ENCODE measurements at places on chromosomes 4 and X.

DNA sequence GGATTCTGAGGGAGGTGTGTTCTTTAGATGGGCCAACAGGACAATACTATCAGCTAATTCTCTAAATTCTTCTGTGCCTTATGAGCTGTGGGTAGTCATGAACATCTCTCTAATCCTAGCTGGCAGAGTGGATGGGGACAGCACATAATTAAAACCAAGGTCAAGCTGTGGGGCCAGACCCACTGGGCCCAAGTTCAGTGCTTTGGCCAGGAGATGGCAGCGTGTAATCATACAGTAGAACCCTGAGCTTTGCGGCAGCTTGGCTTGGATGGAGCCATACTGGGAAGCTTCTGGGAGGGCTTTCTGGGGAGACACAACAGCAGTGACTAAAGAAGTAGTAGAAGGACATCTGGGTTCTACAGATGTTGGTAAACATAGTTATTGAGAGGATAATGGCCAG lies 140.3 kb upstream of the CXCL13 start:
- DNase-seq, result no peak

- no peak for DNase-seq
These were observed 307.9 kb downstream of the C4orf33 start for GRCh38 chr4:129403848-129404247.

- DNase-seq, result no peak
These were observed 32.2 kb downstream of the COPS4 start for GRCh38 chr4:83067058-83067639.

DNA sequence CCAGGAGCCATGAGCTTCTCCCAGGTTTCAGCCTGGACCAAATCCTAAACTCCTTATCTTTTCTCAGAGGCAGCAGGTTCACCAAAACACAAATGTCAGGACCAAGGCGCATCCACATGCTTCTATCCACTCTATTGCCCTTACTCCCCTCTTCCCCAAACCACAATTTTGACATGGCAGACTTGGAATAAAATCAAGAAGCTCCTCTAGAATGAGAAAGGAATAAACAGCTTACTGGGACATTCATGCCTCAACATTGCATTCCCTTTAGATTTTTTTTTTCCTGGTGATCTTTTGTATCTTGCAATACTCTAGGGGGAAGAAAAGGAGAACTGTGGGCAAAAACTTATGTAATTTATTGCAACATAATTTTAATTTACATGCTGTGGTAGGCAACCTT lies 119.1 kb downstream of the TSPAN5 start:
- no peak for DNase-seq

DNA sequence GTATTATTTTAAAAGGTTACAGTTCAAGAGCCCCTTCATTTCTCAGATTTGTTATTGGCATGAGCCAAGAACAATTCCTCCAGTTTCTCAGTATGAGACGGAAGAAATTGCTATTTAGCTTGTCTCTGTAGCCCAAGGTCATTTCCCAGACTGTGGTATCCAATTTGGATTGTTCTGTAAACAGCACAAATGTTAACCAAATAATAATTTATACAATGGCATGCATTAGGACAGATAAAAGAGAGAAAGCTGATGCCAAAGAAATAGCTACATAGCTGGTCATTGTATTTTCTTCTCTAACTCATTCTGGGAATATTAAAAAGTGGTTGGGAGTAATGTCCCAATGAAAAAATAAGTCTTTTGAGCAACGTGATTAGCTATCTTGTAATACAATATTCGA lies 134.6 kb upstream of the NPY2R start:
- no peak for DNase-seq

DNA sequence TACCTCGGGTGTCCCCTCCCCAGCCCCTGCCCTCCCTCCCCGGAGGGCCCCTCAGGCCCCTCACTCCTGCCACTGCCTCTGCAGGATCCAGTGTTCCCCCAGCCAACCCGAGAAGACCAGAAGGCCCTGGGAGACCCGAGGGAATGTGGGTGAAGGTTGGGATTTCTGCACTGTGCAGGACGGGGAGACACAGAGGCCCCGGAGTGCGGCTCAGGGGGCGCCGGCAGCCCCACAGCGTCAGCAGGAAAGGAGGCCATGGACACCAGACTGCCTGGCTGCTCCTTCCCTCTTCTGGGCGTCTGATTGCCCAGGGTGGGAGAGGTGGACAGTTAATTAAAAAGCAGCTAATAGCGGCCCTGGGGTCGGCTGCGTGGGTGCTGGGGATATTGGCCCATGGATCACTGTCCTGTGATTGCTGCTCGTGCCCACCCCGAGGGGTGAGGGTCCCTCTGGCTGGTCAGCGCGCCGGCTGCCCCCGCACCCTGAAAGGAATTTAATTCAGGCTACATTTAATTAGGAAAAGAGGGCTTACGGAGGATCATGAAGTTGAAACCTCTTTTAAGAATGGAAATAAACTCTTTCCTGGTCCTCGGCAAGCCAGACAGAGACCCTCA lies 57.8 kb upstream of the NKX1-1 start:
- DNase-seq, result no peak

- no peak for DNase-seq
These were observed 229.6 kb upstream of the PGRMC2 start for GRCh38 chr4:128517096-128517738.

DNA sequence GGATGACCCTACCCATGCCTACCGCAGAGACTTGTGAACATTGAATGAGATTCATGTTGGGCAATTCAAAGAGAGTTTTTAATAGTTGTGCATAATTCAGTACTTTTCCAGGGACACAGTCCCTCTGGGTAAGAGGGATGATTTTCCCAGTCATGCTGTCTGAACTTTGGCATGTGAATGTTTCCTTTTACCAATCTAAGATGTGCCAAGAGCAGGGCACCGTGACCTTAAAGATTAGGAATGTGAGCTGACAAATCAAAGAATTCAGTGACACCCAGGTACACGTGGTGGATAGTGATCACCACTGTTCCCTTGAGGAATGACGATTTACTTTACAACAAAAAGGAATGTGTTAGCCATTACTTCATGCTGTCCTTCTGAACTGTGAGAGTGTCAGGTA lies 515.6 kb downstream of the PPARGC1A start:
- no peak for DNase-seq

- DNase-seq, result no peak
These were observed 454 bp downstream of the BTC start for GRCh38 chr4:74793757-74794381.

- no peak for DNase-seq
These were observed 11.1 kb downstream of the TREX2 start for GRCh38 chrX:153434801-153435200.

DNA sequence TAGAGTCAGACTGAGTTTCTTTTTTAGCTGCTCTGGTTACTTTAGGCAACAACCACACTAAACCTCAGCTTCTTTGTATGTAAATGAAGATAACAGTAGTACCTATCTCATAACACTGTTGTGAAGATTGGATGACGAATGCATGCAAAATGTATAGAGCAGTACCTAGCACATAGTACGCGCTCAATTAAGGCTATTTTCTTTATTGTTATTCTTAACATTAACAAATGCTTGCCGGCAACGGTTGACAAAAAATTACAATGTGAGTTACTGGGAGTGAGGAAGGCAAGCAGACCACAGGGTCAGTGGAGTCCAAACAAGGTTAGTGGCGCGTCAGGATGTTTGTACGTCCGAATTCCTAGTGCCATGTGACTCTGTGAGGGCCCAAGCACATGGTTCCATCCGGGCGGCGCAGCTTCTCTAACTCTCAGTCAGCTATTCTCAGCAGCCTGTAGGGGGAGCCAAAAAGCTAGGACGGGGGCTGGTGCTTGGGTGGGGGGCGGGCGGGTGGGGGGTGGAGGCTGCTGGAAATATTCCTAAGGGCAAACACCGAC lies 821 bp upstream of the NALF2 start:
- DNase-seq, result no peak

DNA sequence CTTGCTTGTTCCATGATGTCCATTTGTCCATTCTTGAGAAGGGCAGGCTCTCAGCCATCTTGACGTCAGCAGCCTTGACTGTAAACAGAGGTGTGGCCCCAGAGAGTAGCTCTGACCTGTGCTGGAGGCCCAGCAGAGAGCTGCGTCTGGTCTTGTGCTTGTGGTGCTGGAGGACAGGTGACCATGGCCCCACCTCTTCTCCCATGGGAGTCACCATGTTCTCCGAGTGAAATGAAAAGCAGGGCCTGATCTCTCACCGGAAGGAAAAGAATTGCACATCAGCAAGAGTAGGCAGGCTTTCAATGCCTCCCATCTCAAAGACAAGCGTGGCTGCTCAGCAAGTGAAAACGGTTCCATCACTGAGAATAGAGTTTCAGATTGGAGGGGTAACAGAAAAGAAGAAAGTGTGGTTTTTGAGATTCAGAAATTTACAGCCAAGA lies 11.5 kb downstream of the PARM1 start:
- no peak for DNase-seq

All from GDM1 (cell line).